Activated CD4-positive, alpha-beta T cell treated with anti-CD3 and anti-CD28 coated beads for 36 hours (primary cell): ENCODE measurements at places on chromosomes 5 and 9. TPM values are rescaled to one million over a fixed set of nuclear protein-coding genes. Genes with fewer than 3 reads are reported as not detected.
A peak's percentile ranks its signal among the peaks of the same experiment; 100 is the strongest.

- DNase-seq: no peak
These were observed 206.8 kb downstream of the SAXO1 start for GRCh38 chr9:18826248-18826647.

GRCh38 chr5:167754501-167755021 lies 536.9 kb upstream of the WWC1 start:
- DNase-seq: no peak

- no peak for DNase-seq
These were observed 235.6 kb downstream of the DNAH5 start for GRCh38 chr5:13708906-13709305.

- no peak for DNase-seq
These were observed 38.5 kb downstream of the MACROH2A1 start for GRCh38 chr5:135360278-135361274.

GRCh38 chr9:107397076-107398044 lies 92.2 kb downstream of the KLF4 start:
- DNase-seq: peak; percentile 7

DNA sequence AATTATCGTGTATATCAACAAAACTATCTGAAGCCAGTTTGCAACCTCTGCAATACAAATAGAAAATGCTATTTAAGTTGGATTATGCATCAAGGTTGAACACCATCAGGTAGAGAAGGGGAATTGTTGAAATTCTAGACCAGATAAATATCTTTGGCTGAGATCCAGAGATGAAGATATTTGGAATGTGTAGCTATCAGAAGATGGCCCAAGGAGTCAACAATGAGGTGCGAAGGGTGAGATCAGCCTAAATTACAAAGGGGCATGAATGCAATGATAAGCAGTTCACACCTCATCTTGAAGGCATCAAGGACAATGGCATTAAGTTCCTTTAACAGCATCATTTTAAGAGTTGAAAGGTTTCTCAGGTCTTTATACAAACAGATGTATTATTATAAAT lies 572.1 kb upstream of the DMAC1 start:
- DNase-seq: no peak

DNA sequence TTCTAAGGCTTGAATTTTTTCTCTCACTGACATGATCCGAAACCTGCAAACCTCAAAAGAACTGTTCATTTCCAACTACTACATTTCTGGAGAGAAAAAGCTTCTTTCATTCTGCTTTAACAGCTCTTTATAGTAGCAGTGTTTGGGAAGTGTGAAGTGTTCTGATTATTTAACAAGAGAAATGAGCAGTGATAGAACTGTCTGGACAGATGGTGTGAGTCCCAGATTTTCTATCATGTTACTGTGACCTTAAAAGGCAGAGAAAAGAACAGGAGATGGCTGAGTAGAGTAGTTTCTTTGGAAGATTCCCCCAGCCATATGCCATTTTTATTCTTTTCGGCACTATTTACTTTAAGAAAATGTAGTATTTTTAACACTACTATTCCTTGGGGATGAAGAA lies 41.3 kb upstream of the TAL2 start:
- DNase-seq: no peak

- DNase-seq: peak; percentile 25
These were observed 20.8 kb downstream of the STKLD1 start for GRCh38 chr9:133396952-133397351.

GRCh38 chr9:86945728-86946200 lies 1.5 kb downstream of the GAS1 start:
- DNase-seq: no peak

- no peak for DNase-seq
These were observed 163.2 kb downstream of the CACNA1B start for GRCh38 chr9:138040446-138041430.

- DNase-seq: no peak
These were observed 53.8 kb downstream of the ALDH1A1 start for GRCh38 chr9:72898784-72899733.

GRCh38 chr5:38367410-38367809 lies 109.1 kb downstream of the EGFLAM start:
- no peak for DNase-seq

DNA sequence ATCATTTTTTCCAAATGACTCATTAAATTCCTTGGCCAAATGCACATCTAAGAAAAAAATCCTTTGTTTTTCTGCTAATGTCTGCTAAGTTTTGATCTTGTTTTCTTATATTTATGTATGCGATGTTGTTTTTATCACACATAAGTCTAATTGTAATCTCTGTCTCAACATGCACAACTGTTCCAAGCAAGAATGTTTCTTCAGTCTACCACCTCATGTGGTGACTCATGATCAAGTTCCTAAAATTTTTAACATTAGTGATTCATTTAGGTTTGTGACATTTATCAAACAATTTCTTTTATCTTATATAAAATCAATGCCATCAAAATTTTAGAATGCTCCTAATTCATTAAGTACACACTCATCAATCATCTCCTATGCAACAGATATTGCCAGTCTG lies 763.9 kb upstream of the FAM174A start:
- DNase-seq: no peak

DNA sequence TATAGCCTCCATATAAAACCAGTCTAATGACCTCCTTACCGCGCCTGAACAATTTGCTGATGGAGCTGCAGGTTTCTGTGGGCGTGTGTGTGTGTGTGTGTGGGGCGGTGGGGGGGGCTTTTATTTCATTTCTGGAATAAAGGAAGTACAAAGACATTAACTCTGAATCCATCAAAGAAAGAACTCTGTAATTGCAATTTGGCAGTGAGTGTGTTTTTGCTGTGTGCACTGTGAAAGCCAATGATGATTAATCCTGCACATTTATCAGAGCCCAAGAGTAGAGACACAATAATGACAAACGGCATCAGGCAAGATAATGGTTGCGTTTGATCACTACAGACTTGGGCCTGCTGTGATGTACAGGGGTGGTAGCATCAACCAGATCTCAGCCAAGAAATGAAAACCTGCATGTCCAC lies 29.3 kb upstream of the NDFIP1 start:
- DNase-seq: no peak

- DNase-seq: no peak
These were observed 568.8 kb downstream of the TLR4 start for GRCh38 chr9:118273048-118273447.

DNA sequence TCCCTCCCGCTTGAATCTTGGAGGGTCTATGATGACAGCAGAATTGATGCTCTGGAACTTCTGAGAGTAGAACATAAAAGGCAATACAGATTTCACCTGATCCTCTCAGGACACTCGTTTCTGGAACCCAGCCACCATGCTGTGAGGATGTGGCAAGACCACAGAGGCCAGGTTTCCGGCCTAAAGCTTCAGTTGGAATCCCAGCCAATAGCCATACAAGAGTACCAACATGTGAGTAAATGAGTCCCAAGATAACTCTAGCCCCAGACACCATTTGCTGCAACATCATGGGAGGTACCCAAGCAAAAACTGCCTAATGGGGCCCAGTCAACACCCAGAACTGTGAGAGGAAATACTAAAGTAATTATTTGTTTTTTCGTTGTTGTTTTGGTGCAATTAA lies 65.7 kb upstream of the MARCHF11 start:
- DNase-seq: no peak

GRCh38 chr5:123722451-123722850 lies 210.5 kb downstream of the CSNK1G3 start:
- DNase-seq: no peak

DNA sequence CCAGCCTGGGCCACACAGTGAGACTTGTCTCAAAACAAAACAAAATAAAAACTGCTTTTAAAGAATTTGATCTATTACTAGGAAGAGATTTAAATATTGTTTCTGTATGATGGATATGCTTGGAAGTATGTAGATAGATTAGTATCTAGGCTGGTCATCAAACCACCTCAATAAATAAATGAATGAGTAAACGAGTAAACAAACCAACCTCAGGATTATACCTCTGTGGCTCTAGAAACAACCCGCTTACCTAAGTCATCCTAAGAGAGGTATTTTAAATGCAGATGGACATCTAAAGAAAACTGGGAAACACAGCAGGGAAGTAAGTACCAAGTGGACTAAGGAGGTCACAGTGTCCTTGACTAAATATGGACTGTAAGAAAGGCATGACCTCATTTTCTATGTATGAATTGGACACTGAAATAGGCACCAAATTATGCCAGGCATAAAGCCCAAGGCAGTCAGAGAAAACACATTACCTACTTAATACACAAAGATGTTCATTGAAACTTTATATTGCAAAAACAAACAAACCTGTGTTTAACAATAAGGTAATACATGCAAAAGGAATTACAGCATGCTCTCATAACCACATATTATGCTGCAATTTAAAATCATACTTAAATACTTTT lies 7.3 kb downstream of the ANKH start:
- no peak for DNase-seq

The GPX8 gene
- total RNA-seq: not detected

The AP3S1 gene
- 84.5 TPM for total RNA-seq

The LMNB1 gene
- total RNA-seq: 209 TPM

The ARID3C gene
- 0.66 TPM for total RNA-seq

The GLDC gene
- 1.8 TPM for total RNA-seq

The CARD6 gene
- total RNA-seq: 1.5 TPM

The CTNND2 gene
- not detected for total RNA-seq

The OMD gene
- not detected for total RNA-seq

The MYMK gene
- not detected for total RNA-seq

The ACSL6 gene
- 3.1 TPM for total RNA-seq

The OR1Q1 gene
- not detected for total RNA-seq

The TXNDC8 gene
- total RNA-seq: not detected

The CAMK4 gene
- total RNA-seq: 53.1 TPM

The EEIG1 gene
- 58.4 TPM for total RNA-seq

The LCN9 gene
- not detected for total RNA-seq

The LRRC70 gene
- total RNA-seq: 0.64 TPM
